BJ (cell line): ENCODE measurements at places on chromosomes 2 and 18. TPM values are rescaled to one million over a fixed set of nuclear protein-coding genes. Genes with fewer than 3 reads are reported as not detected.

IL36RN gene
- polyA plus RNA-seq: not detected in 2 replicates

CRYGC gene
- polyA plus RNA-seq: not detected in 2 replicates

GLI2 gene
- 5.1 and 8.1 TPM in 2 replicates for polyA plus RNA-seq

NAB1 gene
- polyA plus RNA-seq: 14.1 and 19.5 TPM in 2 replicates

AGXT gene
- not detected in 2 replicates for polyA plus RNA-seq

SIX3 gene
- polyA plus RNA-seq: not detected in 2 replicates

COBLL1 gene
- 34.2 and 56.2 TPM in 2 replicates for polyA plus RNA-seq

SCTR gene
- not detected in 2 replicates for polyA plus RNA-seq

OXER1 gene
- not detected in 2 replicates for polyA plus RNA-seq

GRCh38 chr2:204008352-204008751 is 71.8 kb downstream of the ICOS start:
- no peak for DNase-seq

- DNase-seq: no peak
Measured at GRCh38 chr2:175431101-175431946, 249.8 kb upstream of the ATP5MC3 start.

DNA sequence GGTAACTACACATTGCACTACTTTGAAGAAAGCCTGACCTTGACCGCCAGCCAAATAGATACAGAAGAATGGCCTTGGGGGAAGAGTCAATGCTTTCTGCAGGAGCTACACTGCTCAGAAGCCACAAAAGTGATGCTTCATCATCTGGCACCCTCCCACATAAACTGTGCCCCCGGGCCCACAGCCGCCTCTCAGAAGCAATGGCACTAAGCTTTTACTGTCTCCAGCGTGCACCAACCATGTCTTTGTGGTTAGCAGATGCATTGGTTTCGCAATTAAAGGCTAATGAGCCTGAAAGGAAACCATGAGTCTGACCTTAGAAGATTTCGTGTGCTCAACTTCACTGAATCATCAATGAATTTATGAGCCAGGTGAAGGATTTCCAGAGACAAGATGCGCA is 209.4 kb upstream of the TRIB2 start:
- peak; percentile 86 for DNase-seq

DNA sequence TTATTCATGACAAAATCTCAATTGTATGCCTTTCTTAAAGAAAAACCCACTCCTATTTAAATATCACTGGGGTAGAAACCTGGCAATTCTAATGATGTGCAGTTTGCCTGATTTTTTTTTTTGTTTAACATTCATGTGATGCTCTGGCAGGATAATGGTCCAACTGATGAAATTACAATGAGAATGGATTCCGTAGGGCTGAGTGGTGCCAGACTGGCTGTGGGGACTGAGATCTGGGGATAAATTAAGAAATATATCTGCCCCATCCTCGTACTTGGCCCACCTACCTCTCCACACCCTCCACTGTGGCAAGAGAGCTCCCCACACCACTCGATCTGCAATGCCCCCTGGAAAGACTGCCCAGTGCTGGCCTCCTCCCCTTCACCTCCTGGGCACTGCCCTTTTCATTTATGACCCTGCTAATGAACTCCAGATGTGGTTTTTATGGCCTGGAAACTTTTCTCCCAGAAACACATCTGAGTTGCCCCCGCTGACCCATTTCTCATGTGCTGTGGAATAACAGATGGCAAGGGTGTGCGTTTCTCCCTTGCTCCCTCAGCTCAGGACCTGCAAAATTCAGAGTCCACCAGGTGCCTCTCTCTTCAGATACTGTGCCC is 33.0 kb upstream of the RPL37A start:
- no peak for DNase-seq

DNA sequence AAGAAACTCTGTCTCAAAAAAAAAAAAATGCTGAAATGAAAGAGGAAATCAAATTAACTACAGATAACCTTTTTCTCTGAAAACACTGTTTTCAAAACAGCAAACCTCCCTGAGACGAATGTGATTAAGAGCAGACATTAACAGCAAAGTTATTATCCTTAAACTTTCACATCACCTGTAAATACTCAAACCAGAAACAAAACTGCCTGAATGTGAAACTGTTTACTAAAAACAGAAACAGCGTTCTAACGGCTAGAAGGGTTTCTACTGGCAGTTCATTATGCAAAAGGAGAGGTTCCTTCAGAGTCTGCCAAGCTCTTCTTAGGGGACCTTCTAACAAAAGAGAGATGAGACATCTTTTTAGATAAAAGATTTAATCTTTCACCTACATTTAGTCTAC is 45.9 kb downstream of the PNO1 start:
- DNase-seq: no peak

DNA sequence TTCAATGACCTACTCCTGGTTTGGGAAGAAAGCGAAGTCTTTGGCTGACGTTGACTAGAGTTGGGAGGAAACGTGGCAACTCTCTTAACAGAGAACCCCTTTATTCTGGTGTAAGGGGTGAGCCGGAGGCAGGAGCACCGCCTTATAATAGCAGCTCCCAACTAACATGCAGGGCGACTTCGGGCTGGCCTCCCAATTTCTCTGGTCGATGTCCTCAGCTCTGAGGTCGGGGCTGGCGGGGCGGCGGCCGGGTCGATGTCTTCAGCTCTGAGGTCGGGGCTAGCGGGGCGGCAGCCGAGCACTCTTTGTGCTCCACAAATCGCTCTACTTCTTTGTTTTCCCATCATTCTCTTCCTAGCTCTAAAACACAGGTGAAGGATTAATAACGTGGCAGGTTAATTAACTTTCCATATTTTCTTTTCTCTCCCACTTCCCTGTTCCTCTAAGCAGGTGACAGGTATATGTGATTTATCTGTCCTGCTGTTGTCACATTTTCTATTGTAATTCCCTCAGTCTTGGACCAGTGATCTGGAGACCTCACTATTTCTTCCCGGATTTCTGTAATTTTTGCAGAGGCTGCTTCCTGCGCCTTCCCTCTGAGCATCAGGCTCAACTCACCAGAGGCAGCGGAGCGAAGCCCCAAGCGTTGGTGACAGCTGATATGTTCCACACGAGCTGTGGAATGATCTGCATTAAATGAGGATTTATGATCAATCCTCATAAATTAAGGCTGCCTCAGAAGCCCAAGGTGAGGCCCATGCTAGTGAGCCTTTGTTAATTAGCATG is 64.3 kb downstream of the ACKR3 start:
- no peak for DNase-seq

DNA sequence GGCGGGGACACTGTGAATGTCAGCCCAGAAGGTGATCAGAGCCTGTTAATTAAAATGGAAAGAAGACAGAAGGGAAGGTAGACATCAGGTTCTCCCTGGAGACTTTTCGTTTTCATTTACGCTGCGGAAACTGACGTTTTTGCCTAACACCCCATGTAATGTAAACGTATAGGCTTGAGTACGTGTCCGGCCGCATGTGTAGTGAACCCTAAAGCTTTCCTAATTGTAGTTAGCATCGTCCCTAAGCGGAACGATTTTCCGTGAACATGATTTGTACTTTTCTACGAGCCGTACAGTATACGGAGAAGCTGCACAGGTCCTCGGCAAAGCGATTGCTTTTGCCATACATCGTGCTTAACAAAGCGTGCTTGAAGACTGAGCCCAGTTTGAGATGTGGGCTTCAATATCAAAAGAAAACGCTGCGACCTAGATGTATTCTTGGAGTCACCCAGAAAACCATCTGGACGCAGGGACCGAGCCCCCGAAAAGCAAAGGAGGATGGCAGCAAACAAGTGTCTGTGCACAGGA is 284 bp downstream of the TIMM21 start:
- DNase-seq: no peak

- DNase-seq: peak; percentile 87
Measured at GRCh38 chr2:119255760-119256581, 32.3 kb downstream of the STEAP3 start.

- no peak for DNase-seq
Measured at GRCh38 chr2:175003875-175004729, 1.1 kb downstream of the CHN1 start.

DNA sequence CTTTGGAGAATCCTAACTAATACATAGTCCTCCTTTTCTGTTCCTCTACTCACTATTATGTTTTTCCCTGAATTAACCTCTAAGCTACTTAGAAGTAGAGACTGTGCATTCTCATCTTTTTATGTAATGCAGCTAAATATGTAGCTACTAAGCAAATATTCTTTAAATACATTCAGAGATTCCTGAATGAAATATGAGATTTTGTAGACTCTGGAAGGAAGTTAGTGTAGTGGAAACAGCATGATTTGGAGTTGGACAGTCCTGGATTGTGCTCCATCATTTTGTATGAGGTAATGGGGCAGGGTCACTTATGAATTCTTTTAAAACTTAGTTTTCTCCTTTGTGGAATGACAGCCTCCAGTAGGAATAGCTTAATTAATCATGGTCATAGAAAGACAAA is 24.7 kb upstream of the NT5C1B start:
- DNase-seq: no peak

- no peak for DNase-seq
Measured at GRCh38 chr2:60366135-60366712, 187.2 kb downstream of the BCL11A start.

DNA sequence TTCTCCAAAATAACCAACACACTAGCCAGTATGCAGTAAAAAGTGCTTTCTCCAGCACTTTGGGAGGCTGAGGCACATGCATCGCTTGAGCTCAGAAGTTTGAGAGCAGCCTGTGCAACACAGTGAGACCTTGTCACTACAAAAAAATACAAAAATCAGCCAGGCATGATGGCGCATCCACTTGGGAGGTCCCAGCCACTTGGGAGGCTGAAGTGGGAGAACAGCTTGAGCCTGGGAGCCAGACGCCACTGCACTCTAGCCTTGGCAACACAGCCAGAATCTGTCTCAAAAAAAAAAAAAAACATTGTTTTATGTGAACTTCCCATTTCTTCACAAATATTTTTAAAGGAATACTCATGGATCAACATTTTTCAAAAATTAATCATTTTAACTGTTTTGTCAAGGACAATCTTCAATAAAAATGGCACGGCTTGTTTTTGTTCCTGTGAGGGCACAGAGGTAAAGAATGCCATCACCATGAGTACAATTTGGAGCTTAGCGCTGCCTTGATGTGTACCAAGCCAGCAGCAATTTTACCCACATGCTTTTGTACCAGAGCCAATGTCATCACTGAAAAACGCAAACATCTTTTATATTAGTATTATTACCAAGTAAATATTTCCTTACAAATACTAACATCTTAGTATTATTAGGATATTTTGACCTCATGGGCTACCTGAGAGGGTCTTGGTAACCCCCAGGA is 26.7 kb downstream of the RAB1A start:
- DNase-seq: no peak

- DNase-seq: no peak
Measured at GRCh38 chr2:128467321-128467969, 148.8 kb upstream of the HS6ST1 start.

- DNase-seq: no peak
Measured at GRCh38 chr2:27080140-27080469, 1.7 kb downstream of the EMILIN1 start.

GRCh38 chr18:79912409-79912991 is 39.0 kb downstream of the SLC66A2 start:
- DNase-seq: no peak

DNA sequence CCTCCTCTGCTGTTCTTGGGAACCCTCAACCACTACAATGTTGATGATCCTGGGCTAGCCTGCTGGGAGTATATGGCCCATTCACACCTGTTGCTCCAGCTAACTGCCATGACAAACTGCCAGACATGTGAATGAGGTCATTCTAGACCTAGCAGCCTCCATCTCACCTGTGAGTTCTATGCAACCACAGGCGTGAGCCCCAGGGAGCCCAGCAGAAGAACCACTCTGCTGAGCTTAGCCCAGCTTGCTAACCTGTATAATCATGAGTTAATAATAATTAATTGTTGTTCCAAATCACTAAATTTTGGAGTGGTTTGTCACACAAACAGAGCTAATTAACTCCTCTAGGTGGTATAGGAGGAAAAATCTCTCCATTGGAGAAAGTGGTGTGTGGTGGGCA is 24.7 kb upstream of the CELF4 start:
- no peak for DNase-seq

GRCh38 chr2:68031542-68032160 is 31.2 kb downstream of the C1D start:
- DNase-seq: no peak
